ENCODE measurements at places on chromosomes 7 and 10.

DNA sequence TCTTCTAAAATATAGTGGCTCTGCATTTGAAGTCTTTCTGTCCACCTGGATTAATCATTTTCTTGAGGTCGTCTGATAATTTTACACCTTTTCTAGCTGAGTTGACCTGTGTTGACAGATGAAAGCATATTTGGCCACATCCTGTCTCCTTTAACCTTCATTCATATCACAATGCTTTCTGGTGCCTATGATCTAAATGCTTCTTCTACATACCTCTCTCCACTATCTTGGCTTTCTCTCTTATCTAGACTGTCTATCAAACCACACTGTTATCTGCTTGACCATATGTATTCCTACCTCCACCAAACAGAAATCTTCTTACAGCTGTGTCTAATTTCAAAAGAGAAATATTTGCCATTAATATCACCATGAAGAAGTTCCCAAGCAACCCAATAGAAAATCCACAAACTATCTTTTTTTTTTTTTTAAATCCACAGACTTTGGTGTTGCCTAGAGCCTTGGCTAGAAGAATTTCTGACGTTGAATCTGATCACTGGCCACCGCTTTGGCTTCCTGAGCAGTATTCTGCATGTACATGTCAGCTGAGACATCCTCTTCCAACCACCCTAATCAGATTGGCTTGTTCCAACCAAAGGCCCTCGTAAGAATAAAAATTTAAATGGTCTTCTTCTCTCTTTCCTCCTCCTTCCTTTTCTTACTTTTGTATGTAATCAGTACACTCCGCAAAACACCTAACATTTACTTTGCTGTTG lies 66.3 kb upstream of the SP4 start:
- no peak for DNase-seq

DNA sequence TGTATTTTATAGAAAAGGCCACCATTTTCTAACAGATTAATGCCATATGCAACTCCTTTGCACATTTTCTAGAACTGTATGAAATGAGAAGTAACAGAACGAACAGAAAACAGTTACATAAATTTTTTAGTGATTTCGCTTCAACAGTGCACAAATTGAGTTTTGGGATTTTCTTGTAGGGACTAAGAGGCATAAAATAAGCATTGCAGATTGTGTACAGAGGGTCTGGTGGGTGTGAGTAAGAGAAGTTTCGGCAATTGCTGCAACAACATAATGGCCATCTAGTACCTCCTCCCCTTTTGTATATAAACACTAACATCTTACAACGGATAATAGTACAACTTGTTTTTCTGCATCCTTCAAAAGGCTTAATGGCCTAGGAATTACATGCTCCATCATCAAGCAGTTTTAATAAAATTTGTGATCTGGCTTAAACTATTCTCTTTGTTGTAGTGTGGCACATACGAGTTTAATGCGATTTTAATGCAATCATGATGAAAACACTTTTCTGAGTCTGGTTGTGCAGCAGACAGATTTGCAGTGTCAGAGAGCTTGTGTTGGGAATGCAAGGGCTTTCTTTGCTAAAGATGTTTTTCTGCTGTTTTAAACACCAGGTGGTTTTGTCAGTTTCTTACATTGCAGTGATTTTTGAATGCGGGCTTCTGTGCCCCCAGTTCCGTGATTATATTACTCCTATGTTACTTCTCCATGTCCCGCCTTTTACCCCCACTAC lies 2.9 kb downstream of the GLCCI1 start:
- no peak for DNase-seq

- DNase-seq = no peak
Measured at GRCh38 chr10:88200312-88201032, 337.0 kb downstream of the PTEN start.

DNA sequence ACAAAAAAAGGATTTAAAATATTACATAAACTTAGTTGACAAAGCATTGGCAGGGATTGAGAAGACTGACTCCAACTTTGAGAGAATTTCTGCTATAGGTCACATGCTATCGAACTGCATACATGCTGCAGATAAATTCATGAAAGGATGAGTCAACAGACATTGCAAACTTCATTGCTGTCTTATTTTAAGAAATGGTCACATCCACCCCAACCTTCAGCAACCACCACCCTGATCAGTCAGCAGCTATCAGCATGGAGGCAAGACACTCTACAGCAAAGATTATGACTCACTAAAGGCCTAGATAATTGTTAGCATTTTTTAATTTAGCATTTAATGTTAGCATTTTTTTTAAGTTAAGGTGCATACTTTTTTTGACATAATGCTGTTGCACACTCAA lies 73.6 kb downstream of the AGK start:
- no peak for DNase-seq

GRCh38 chr10:45453639-45454255 lies 79.7 kb downstream of the ALOX5 start:
- DNase-seq = no peak

- DNase-seq = peak; percentile 36
Measured at GRCh38 chr10:12358863-12359564, 9.7 kb downstream of the CAMK1D start.

- peak; percentile 49 for DNase-seq
Measured at GRCh38 chr10:110495731-110496552, 1.8 kb upstream of the DUSP5 start.

DNA sequence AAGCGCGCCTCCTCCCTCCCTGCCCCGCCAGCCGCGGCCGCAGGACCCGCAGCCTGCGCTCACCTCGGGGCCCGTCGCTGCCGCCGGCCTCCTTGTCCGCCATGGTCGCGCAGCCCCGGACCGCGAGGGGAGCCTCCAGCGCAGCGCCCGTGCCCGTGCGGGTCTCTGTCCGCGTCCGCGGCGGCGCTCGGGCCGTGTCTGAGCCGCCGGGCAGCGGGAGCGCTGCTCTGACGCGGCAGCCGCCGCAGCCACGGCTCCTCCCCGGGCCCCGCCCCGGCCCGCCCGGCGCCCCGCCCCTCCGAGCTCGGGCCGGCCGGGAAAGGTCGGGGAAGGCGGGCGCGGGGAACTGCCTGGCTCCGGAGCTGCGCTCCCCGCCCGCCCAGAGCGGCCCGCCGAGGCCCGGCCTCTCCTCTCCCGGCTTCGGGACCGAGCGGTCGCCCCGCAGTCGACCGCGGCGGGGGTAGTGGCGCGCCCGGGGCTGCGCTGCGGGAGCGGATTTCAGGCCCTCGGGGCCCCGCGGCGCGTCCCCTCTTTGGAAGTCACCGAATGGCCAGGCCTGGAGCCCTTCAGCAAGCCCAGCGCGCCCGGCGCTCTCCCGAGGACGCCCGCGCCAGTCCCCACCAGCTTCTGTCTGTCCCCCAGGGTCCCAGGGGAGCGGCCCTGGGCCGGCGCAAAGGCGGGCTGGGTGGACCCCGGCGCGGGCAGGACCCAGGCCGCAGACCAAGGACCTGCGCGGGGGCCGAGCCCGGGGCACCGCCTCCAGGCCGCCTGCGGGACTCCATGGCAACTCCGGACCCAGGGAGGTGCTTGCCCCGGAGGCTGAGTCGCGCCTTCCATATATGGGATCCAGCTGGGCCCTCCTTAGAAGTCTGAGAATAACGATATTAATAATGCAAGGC lies at the start of gene HSPA12A:
Gene HSPA12A, minus strand, starts transcription at position 200 of the 899 bp plus-strand sequence. Its CDS starts 97 bp downstream, at position 103.
- DNase-seq = peak; percentile 76

- DNase-seq = no peak
Measured at GRCh38 chr7:83267141-83267631, 104.5 kb upstream of the PCLO start.

- no peak for DNase-seq
Measured at GRCh38 chr7:628402-628763, 98.1 kb upstream of the DNAAF5 start.

DNA sequence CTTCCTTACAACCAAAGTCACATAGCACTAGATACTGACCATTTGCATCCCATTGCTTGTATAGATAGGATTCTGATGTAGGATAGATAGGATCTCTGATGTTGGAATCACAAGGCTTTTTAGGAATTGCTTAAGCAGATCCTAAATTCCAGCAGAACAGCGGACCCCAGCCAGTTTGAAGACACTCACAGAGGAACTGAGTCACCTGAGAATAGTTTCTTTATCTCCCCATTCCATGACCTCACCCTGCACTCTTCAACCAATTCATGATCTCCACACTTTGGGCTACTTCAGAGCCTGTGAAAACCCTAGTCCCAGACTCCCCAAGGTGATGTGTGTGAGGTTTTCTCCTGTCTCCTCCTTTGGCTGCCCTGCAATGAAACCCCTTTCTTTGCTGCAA lies 179.4 kb downstream of the CNTNAP2 start:
- no peak for DNase-seq

GRCh38 chr7:1925349-1925748 lies 255.3 kb downstream of the ELFN1 start:
- DNase-seq = no peak

GRCh38 chr7:80882213-80882801 lies 36.5 kb downstream of the SEMA3C start:
- no peak for DNase-seq

GRCh38 chr7:356691-357462 lies 66.9 kb downstream of the FOXL3 start:
- DNase-seq = no peak

DNA sequence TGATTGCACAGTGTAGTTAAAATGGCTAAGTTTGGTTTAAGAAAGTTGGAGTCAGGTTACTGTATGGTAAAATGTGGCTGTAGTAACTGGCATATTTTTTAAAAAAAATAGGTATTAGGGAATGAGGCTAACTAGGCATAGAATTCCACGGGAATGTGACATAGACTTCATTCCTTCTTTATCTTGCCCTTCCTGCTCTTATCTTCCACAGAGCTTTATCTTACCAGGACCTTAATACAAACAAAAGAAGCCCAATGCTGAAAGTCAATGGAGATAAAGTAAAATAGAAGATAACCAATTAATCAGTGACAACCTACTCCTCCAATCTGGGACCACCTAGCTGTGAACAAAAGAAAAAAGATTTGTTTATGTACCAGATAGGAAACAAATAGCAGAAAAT lies 58.1 kb downstream of the TET1 start:
- DNase-seq = no peak

DNA sequence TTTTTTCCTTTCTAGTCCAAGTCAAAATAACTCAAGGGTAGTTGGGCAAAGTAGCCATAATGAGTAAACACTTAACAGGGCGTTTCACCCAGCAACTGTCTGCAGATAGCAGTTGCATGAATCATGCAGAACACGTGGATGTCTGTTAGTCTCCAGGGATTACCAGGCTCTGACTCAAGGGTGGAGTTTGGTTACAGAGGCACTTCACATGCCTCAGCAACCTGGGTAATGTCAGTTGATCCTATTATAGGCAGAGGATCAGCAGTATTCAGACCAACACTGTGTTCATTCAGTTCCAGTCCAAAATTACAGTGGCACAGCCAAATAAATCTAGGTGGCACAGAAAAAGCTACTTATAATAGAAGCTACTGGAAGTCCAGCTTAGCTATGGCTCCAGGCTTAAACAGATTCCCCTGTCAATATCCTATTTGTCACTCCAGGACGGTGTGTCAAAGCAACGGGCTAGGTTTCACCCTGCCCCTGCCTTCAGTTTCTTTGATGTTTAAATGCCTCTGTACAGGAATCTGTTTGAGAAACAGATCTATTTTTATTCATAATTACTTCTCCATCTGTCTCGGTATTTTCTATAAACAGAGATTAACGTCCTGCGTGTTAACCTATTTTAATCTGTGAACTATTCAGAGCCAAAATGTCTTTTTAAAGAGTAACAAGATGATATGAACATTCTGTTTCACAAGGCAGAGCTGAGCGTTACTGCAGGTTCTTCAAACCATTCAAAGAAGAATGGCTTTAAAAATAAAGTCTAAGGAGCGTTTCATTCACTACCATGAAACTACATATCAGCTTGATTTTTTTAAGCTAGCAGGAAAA lies 162.6 kb upstream of the AKR1E2 start:
- peak; percentile 89 for DNase-seq

GRCh38 chr10:98318861-98319260 lies 50.9 kb upstream of the LOXL4 start:
- no peak for DNase-seq

GRCh38 chr7:92665926-92666325 lies 75.7 kb upstream of the FAM133B start:
- no peak for DNase-seq
